GF-D8 (cell line): ENCODE measurements at places on chromosomes 2 and 18.

DNA sequence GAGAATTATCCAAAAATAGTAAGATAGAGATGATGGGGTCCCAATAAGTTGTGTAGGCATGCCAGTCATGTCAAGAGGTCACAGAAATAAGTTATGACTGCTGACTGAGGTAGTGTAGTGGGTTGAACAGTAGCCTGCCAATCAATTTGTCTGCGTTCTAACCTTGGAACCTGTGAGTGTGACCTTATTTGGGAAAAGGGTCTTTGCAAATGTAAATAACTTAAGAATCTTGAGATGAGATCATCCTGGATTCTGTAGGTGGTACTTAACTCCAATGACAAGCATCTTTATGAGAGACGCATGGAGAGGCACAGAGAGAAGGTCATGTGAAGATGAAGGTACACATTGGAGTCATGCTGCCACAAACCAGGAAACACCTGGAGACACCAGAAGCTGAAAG, 31.0 kb downstream of the ACVR1 start:
- DNase-seq, result no peak

GRCh38 chr2:140295767-140296166, 1515.6 kb upstream of the NXPH2 start:
- DNase-seq, result no peak

DNA sequence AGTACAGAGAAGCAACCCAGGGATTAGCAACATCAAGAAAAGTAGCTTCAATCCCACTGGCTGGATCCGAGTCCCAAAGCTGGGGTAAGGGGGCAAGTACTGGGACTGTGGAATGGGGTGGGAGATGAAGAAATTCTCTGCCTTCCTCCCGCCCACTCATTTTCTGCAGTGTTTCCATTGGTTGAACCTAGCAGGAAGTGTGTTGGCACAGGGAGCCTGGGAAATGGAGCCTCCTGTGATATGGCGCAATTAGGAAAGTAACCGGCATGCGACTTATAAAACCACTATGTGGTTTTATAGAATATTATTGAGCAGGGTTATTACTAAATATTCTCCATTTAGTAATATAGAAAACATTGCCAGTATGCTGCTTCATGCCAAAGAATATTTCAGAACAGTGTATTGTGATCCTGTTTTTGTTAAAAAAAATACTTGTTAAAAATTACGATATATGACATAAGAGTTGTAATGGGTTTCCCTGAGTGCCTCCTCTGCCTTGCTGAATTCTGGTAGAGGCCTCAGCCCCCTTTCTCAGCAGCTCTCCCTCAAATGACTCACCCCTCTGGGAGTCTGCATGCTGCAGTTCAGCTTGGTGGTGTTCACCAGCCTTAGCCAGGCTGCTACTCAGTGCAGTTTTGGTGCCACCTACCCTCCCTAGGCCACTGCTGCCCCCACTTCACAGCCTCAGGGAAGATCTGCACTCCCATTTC, 60.5 kb downstream of the HK2 start:
- DNase-seq, result no peak

GRCh38 chr18:42745931-42746330, 369.6 kb downstream of the RIT2 start:
- no peak for DNase-seq

DNA sequence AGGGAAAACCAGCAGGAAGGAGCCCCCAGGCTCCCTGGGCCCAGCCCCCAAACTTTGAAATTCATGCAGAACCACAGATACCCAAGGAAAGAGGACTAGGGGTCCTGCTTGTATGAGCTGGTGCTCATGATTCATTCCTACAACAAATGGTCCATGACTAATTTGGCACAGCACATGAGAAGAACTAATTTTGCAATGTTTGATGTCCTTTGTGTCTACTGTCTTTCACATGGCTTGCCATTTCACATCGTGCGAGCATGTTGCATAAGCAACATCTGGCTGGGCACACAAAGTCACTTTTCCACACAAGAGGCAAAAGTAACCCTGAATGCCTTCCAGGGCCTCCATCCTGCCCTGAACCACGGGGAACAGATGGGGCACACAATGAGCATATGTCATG, 149.6 kb upstream of the APCDD1 start:
- no peak for DNase-seq

DNA sequence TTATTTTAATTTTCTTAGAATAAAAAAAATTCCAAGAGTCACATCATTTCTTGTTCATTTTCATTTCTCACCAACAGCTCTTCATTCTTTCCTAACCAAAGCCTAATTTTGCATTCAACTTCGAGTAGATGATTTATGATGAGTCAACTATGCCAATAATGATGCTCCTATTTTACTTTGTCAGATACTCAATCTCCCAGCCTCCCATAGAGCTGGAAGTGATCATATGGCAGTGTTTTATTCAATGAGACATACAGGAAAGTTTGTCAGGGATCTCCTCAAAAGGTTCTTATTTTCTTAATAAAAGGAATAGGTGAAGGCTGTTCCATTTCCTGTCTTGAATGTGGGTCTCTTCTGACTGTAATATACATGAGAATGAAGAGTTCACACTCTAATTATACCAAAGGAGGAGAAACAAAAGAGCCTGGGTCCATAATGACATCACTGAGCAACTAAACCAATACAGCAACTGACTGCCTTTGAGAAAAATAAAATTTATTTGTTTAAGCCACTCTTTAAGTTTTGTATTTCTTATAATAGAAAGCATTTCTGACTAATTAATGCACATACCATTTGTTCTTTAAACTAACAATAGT, 231.2 kb upstream of the CYP26B1 start:
- DNase-seq, result no peak

GRCh38 chr2:69221960-69222751, 164.9 kb downstream of the GFPT1 start:
- DNase-seq, result no peak
